ENCODE measurements at places on chromosomes 6 and 20.

- DNase-seq = no peak
Measured at GRCh38 chr6:14502551-14502950, 385.0 kb downstream of the CD83 start.

DNA sequence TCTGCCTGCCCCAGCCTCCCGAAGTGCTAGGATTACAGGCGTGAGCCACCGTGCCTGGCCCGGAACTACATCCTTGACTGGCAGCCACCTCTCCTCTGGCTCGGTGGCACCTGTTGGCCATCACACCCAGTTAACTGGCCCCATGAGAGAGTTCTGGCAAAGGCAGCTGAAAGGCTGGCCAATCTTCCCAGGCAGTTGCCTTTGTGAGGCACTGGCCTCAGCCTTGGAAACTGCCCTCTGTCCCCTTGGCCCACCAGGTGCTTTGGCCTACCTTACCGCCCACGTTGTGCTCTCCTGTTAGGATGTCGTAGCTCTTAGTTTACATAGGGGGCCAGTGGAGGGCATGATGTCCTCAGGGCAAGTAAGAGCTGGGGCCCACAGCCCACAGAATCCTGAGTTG lies 9.6 kb upstream of the MANBAL start:
- DNase-seq = no peak

DNA sequence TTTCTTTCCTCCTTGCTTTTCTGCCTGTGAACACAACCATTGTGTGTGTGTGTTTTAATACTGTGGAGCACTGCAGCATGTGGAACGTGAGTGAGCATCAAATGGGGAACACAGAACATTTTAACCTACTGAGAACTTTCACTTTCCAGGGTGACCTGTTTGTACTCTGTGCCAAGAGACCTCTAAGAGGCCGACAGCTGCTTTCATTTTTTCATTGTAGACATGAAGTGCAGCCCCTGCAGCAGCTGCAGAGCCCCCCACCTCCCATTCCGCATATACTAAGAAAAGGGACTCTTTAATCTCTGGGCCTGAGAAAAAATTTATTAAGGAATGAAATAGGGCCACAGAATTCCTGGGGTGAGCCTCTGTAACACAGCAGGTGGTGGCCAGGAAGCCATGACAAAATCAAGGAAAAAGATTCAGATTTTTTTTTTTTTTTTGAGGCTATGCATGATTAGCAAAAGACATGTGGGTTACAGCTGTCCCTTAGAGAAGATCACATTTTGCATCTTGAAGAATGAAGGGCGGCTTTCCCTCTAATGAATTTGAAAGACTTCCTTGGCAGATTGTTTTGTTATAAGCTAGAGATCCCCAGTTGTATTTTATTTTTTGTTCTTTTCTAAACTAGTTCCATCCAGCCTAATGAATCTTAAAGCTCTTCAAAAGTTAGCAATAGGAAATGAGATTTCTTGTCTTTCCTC lies 503.4 kb downstream of the CD109 start:
- DNase-seq = no peak

DNA sequence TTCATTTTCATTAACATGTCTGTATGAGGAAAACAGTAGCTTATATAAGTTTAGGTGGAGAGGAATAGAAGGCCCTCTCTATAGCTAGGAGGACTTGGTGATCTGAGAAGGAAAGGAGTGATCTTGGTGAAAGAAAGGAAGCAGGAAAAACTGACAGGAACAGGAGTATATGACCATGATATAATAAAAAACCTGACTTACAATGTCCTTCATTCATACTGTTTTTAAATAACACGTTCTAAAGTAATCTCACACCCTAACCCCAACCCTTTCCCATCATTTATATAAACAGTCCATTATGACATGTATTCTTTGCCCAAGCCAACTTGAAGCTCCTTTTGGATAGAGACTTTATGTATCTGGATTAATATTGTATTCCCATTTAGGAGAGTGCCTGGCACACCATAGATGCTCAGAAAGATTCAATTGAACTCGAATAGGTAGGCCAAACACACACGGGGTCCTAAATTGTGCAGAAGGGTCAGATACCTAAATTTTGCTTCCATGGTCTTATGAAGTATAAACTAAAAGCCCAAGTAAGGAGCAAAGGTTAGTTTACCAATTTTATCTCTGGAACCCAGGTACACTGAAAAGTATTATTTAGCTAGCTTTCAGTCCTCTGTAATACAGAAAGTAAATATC lies 75.9 kb downstream of the OR2B2 start:
- no peak for DNase-seq

DNA sequence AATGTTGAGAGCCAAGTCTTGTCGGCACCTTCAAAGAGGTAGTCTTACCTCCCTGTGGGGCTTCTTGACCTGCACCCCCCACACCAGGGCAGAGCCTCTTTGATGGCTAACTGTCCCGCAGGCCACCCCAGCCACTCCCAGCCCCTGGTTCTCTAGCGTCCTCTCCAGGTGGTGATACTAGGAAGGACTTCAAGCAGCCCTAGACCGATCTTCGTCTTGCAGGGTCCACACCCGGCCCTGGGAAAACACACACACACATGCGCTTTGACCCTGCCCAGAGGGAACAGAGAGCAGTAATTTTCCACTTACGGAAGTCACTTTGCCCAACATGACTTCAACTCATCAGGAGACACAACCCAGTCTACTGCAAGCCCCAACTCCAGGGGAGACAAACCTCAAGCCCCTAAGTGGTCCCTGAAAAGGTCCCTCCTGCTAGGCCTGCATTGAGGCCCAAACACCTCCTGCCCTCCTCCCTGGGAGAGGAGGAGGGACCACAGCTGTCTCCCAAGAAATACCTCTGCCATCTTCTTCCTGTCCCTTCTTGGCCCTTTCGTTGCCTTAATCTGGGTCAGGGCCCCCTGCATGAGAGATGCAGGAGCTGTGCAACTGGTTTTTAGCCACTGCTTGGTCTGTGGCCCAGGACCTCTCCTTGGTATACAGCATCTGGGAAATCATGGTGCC lies 2.9 kb upstream of the BPIFB1 start:
- DNase-seq = no peak

DNA sequence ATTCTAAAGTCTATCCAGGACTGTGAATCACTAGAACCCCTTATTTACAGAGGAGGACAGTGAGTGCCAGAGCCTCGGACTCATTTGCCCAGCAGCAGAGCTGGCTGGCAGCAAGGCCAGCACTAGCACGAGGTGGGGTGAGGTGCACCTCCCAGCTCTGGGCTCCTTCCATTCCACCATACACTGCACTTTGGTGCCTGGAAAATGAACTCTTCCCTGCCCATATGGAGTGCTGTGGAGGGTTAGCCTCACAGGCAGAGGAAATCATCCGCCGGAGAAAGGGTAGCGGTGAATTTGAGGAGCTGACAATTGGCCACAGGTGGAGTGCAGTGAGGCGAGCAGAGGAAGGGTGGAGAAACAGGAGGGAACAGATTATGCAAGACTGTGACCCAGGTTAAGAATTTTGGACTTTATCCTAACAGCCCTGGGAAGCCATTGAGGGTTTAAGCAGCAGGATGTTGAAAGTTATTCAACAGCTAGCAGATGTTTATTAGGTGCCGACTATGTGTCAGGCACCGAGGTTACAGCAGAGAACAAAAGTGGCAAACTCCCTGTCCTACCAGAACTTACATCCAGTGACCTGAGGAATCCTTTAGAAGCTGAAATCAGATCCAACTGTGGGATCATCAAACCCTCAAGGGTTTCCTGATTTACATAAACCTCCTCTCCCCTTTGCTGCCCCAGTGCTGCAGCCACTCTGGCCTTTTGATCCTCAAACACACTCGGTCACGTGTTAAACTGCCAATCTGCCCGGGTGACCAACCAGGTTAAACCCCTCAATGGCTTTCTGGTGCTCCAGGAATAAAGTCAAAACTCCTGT lies 6.2 kb downstream of the TRIM26 start:
- DNase-seq = no peak

- DNase-seq = no peak
Measured at GRCh38 chr6:150176152-150176551, 33.3 kb downstream of the PPP1R14C start.

DNA sequence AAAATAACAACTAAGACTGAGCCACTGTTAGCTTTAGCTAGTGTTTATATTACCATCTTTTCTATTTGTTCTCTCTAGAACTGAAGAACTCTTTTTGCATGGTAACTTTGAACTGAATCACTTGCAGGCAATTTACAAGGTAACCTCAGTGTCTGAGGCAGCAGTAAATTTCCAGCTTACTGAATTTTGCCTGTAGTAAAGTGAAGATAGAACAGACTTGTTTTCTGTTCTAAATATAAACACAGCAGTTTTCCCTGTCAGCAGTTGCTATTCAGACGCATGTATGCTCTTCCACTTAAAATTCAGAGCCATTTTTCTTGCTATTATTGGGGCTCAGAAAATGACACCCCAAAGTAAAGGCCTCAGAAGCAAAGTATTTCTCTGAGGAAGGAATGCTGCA lies 974.0 kb upstream of the GJE1 start:
- DNase-seq = no peak

DNA sequence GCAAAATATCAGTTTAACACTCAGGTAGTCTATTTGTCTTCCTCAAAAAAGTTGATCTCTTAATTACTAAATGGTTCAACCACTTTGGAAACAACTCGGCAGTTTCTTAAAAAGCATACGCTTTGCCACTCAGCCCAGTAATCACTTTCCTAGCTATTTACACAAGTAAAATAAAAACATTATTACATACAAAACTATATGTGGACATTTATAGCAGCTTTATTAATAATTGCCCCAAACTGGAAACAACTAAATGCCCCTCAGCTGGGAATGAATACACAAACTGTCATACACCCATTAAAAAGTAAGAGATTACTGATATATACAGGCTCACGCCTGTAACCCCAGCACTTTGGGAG lies 7.4 kb downstream of the EEF1A1 start:
- no peak for DNase-seq

GRCh38 chr20:14632906-14633305 lies 295.5 kb upstream of the FLRT3 start:
- no peak for DNase-seq

DNA sequence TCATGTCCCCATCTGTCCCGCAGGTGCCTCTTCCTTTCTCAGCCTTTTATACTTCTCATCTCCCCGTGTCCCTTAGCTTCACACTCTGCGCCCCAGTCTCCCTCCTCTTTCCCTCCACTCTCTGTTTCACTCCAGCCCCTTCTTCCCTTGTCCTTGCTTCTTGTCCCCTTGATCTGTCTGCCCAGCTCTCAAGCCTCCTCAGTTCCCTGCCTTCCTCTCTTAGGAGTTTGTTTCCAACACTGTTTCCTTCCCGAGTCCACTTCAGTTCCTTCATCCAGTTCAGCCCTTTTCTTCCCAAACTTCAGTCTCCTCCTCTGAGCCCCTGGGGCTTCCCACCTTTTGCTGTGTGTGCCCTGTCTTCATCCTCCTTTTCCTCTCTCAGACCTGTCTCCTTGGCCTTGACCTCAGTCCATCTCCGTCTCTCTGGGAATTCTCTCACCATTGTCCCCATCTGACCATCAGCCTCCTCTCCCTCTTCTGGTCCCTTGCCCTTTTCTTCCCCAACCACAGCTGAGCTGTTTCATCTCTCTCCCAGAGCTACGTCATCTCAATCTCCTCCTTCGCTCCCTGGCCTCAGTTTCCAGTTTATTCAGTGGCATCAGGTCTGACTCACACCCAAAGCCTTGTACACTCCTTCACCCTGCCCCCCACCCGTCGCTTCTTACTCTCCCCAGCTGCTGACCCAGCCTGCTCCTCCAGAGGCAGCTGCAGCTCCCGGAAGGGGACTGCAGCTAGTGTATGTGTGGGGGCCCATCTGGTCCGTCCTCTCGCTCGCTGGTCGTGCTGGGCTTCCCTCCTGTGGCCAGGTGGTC lies 2.7 kb upstream of the DDR1 start:
- DNase-seq = no peak

- no peak for DNase-seq
Measured at GRCh38 chr20:62887152-62887859, 25.7 kb upstream of the TCFL5 start.

DNA sequence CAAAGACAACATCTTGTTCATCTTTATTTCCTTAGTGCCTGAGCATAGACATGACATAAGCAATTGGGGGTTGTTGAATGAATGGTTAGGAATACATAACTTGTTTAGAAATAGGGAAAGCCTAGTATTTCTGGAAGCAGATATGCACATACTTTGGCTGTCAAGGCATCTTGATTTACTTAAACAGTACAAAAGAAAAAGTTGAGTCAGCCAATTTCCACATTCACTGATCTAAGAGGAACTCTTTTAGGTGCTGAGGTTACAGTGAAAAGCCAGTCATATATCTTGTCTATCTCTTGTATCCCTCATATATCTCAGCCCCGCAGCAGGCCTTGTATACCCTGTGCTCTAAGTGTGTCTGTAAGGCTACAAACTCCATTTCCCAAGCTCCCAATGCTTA lies 11.6 kb downstream of the ZKSCAN4 start:
- DNase-seq = no peak

Data from stimulated activated CD4-positive, alpha-beta T cell treated with anti-CD3 and anti-CD28 coated beads, Interleukin-2, amount 100 ng/mL, for 48 hours (primary cell).